Cardiac atrium fibroblast (primary cell): ENCODE measurements at places on chromosomes 5 and 9. TPM values are rescaled to one million over a fixed set of nuclear protein-coding genes. Genes with fewer than 3 reads are reported as not detected.

CPEB4 gene
- 15.7 and 21.7 TPM in 2 replicates for total RNA-seq

GABRA1 gene
- total RNA-seq, result not detected in 2 replicates

LCN9 gene
- total RNA-seq, result not detected in 2 replicates

FAM221B gene
- total RNA-seq, result not detected in 2 replicates

ZNF879 gene
- 3.2 and 5.8 TPM in 2 replicates for total RNA-seq

AQP7 gene
- not detected in 2 replicates for total RNA-seq

PPP2R2B gene
- total RNA-seq, result under 0.01 TPM in 1 of 2 replicates, not detected in the other

TEK gene
- total RNA-seq, result 3.2 and 10.5 TPM in 2 replicates

TSSK1B gene
- 0.97 TPM in 1 of 2 replicates, not detected in the other for total RNA-seq

GRHPR gene
- 137 and 153 TPM in 2 replicates for total RNA-seq

CA9 gene
- 8.3 and 8.8 TPM in 2 replicates for total RNA-seq

ARHGEF28 gene
- total RNA-seq, result 6.0 and 6.5 TPM in 2 replicates

EIF4E1B gene
- not detected in 2 replicates for total RNA-seq

TAF11L6 gene
- not detected in 2 replicates for total RNA-seq

FBP1 gene
- not detected in 2 replicates for total RNA-seq

CEL gene
- 0.16 and 0.36 TPM in 2 replicates for total RNA-seq

TPPP gene
- 0.72 and 1.1 TPM in 2 replicates for total RNA-seq

RHOBTB3 gene
- 101 and 122 TPM in 2 replicates for total RNA-seq

CDH18 gene
- not detected in 2 replicates for total RNA-seq

BTNL3 gene
- total RNA-seq, result not detected in 2 replicates

HRCT1 gene
- total RNA-seq, result 1.4 and 9.4 TPM in 2 replicates

BNIP1 gene
- total RNA-seq, result 14.8 and 18.8 TPM in 2 replicates

MEF2C gene
- 6.3 and 17.5 TPM in 2 replicates for total RNA-seq

OR1Q1 gene
- not detected in 2 replicates for total RNA-seq

BAAT gene
- total RNA-seq, result 0.16 TPM in 1 of 2 replicates, not detected in the other

SV2C gene
- not detected in 2 replicates for total RNA-seq

DAB2 gene
- 94.4 and 98.2 TPM in 2 replicates for total RNA-seq

RBM27 gene
- 6.5 and 10.9 TPM in 2 replicates for total RNA-seq

OBP2A gene
- not detected in 2 replicates for total RNA-seq

RUSC2 gene
- 37.6 and 44.4 TPM in 2 replicates for total RNA-seq

FAXDC2 gene
- total RNA-seq, result 4.2 and 7.8 TPM in 2 replicates

LRRC70 gene
- total RNA-seq, result 0.18 and 0.97 TPM in 2 replicates

CER1 gene
- not detected in 2 replicates for total RNA-seq

RMRP gene
- total RNA-seq, result 11,420 and 19,025 TPM in 2 replicates

FOXD4L5 gene
- not detected in 2 replicates for total RNA-seq

INSL6 gene
- not detected in 2 replicates for total RNA-seq

TXN gene
- 266 and 373 TPM in 2 replicates for total RNA-seq

GADD45G gene
- total RNA-seq, result 1.4 and 1.9 TPM in 2 replicates

TMEM215 gene
- total RNA-seq, result not detected in 2 replicates

SLC30A5 gene
- 37.5 and 44.6 TPM in 2 replicates for total RNA-seq

MEGF10 gene
- not detected in 2 replicates for total RNA-seq
